NCI-H187 treated with DMSO at 0.1 percent for 48 hours (cell line): ENCODE measurements at places on chromosomes 2 and 18.

GRCh38 chr2:215961981-215962380 is 51.4 kb downstream of the MREG start:
- DNase-seq = no peak

- no peak for DNase-seq
Observed at GRCh38 chr2:45450634-45451033, 160.4 kb downstream of the SRBD1 start.

- no peak for DNase-seq
Observed at GRCh38 chr18:75936862-75937261, 509.4 kb upstream of the SMIM21 start.

DNA sequence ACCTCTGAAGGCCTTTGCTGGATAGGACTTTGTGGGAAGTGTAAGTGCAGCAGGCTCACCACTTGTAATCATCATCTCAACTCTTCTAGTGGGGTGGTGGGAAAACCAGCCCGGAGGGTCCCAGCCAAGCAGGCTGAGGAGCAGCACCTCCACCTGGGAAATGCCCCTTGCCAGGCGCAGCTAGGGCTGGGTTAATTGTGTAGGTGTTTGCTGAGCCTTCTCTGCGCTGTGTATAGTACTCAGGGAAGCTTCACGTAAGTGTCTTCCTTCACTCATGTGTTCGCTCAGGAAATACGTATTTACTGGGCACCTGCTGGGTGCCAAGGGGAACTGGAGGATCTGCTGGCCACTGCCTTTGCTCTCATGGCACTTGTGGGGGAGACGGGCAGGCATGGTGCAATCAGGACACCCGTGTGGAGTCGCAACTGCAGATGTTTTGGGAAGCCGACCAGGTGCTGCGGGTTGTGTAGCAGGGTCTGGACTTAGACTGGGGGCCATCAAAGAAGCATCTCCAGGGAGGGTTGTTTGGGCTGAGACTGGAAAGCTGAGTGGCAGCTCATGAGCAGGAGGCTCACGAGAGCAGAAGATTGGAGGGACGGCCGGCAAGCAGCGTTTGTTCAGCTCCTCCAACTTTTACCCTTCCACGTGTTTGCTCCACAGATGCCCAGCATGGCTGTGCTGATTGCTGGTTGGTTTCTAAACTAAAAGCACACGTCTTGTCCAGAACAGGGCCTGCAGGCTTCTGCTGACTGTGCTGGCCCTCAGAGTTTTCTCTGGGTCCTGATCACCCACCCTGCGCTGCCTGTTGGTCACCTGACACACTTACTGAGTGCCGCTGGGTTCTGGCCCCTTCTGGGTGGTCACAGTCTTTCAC is 164.6 kb downstream of the LDLRAD4 start:
- DNase-seq = no peak

- no peak for DNase-seq
Observed at GRCh38 chr2:66594001-66594400, 159.1 kb downstream of the MEIS1 start.

DNA sequence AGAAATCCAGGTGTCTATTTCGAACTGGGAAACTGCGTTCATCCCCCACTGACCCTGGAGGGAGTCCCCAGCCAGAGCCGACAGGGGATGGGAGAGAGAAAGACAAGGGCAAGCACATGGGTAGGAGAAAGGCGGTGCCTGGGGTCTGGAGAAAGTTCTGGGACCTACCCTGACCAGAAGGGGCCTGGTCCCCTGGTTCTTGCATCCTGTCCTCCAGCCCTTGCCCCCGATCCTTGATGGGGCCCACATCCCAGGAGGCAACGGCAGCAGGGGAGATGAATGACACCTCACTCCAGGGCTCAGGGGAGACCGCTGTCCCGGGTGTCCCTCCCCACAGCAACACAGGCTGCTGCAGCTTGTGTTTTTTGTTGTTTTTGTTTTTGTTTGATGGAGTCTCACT is 4.9 kb downstream of the ADCY3 start:
- no peak for DNase-seq

GRCh38 chr2:98086491-98087446 is at the start of gene VWA3B:
TSS of gene VWA3B (plus strand) at chr2:98087167. CDS start at chr2:98093093, 5,926 bp downstream.
- DNase-seq = no peak

GRCh38 chr2:201955231-201955630 is 78.4 kb upstream of the FZD7 start:
- no peak for DNase-seq

- DNase-seq = no peak
Observed at GRCh38 chr2:66236816-66237802, 197.8 kb upstream of the MEIS1 start.

- no peak for DNase-seq
Observed at GRCh38 chr2:234242459-234242836, 191.9 kb downstream of the SPP2 start.

- DNase-seq = no peak
Observed at GRCh38 chr2:74413001-74413698, 8.3 kb downstream of the C2orf81 start.

- DNase-seq = no peak
Observed at GRCh38 chr2:99982744-99983143, 159.6 kb downstream of the AFF3 start.

DNA sequence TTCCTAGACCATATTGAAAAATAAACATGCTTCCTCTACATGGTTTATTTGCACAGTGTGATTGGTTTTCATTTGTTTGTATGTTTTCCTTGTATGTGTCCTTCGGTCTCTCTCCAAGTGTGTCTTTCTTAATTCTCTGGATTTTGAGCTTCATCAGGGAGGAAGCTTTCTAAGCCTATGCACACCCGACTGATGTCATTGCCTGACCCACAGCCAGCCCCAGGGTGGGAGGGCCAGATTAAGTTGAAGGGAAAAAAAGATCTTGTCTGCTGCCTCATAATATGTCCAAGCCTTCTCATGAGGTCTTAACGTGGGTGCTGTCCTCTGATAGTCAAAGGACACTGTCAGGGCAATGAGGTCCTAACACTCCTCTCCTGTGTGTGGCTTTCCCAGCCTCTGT is 115.2 kb downstream of the MARCHF4 start:
- DNase-seq = no peak

DNA sequence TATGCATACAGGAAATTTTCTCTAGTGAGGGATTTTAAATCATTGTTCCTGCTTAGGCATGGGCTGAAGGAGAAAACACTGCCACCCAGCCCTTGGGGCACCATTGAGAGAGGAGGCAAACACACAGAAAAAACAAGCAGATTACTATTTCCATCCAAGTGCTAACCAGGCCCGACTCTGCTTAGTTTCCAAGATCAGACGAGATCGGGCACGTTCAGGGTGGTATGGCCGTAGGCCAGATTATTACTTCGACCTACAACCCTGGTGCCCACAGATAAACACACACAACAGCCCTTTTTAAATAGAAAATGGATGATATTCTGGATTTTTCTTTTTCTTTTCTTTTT is 45.4 kb upstream of the RHOB start:
- DNase-seq = no peak

GRCh38 chr2:28624793-28625701 is 126.6 kb upstream of the PPP1CB start:
- DNase-seq = no peak

GRCh38 chr2:27177441-27178351 is 28.9 kb downstream of the TCF23 start:
- DNase-seq = no peak

GRCh38 chr2:113173542-113174375 is at the start of gene PSD4:
TSS of gene PSD4 (plus strand) at chr2:113173971. CDS start at chr2:113182457, 8,486 bp downstream.
- no peak for DNase-seq
